ENCODE measurements at places on chromosomes 11 and 22. TPM values are rescaled to one million over a fixed set of nuclear protein-coding genes. Genes with fewer than 3 reads are reported as not detected.

The MMP1 gene
- total RNA-seq, result not detected

The C11orf86 gene
- not detected for total RNA-seq

The CERK gene
- 53.1 TPM for total RNA-seq

The LYVE1 gene
- not detected for total RNA-seq

The CLMP gene
- total RNA-seq, result 0.19 TPM

The EHF gene
- total RNA-seq, result not detected

The MUC5B gene
- not detected for total RNA-seq

The LRFN4 gene
- 18.3 TPM for total RNA-seq

The DGAT2 gene
- 3.4 TPM for total RNA-seq

The SHISAL1 gene
- not detected for total RNA-seq

The TSSK2 gene
- total RNA-seq, result not detected

The OR5B21 gene
- 0.35 TPM for total RNA-seq

The CYP2D6 gene
- total RNA-seq, result 6.6 TPM

The FOXRED1 gene
- total RNA-seq, result 35.0 TPM

The OR4D5 gene
- total RNA-seq, result not detected

The DEUP1 gene
- total RNA-seq, result not detected

The SLC17A6 gene
- not detected for total RNA-seq

The CCDC83 gene
- not detected for total RNA-seq

The BTBD18 gene
- total RNA-seq, result not detected

The SYT9 gene
- not detected for total RNA-seq

DNA sequence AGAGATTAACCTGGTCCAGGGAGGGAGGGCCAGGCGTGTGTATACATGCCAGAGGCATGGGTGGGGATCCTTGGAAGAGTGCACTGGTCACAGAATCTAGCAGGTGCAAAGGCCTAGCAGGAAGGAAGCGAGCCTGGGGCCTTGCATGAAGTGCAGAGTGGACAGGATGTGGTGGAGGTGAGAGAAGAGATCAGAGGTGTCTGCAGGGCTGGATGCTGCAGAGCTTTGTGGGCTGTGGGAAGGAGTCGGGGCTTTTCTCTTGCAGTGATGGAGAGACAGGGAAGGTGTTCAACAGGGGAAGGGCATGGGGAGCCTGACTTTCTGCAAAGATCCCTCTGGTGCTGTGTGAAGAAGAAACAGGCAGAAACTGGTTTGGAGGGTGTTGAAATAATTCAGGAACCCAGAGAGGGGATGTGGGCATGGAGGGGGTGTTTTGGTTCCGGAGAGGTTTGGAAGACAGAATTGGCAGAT is 2.5 kb upstream of the TPST2 start:
- DNase-seq, result peak; percentile 63

DNA sequence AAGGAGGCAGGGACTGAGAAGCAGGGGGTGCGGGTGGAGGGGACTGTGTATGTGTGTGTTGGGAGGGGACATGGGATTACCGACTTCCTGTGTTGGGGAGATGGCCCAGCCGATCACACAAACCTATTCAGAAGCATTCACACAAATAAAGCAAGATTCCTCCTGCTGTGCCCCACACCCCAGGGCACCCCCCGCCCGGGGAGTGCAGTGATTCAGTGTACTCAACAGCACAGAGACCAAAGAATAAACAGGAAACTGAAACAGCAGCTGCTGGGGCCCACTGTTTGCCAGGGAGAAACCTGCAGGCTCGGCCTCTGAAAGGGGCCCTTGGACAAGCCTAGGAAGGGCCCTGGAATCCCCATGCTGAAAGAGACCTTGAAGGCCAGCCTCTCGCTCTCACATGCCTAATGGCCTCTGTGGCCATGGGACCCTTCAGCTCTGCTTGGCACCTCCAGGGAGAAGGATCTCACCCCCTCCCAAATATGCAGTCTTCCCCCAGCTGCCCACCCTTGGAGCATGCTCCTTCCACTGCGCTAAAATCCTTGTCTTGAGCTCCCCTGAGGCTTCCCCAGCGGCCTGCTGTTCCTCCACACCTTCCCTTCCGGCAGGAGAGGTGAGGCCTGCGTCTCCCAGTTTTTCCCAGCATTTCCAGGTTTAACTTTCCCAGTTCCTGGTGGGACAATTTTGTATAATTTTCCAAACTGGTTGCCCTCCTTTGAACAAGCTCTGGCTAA is 72.9 kb downstream of the CSNK2A3 start:
- DNase-seq, result no peak

- no peak for DNase-seq
Measured at GRCh38 chr11:73236205-73236765, 18.2 kb downstream of the P2RY2 start.

DNA sequence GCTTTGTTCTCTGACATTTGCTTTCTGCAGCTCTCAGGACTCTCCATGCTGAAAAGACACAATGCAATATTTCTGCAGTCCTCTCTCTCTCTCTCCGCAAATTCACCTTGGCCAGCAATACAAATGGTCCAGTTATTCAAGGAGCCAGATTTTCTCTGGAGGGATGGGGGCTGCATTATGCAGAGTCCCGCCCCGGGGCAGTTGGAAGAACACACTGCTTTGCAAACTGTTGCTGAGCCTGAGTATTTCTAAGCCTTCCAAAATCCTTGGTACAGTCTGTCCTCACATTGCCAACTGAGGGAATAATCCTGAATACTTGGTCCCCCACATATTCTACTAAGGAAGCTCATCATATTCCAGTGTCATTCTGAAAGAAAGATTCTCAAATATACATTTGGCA is 94.3 kb upstream of the ZC3H12C start:
- no peak for DNase-seq

DNA sequence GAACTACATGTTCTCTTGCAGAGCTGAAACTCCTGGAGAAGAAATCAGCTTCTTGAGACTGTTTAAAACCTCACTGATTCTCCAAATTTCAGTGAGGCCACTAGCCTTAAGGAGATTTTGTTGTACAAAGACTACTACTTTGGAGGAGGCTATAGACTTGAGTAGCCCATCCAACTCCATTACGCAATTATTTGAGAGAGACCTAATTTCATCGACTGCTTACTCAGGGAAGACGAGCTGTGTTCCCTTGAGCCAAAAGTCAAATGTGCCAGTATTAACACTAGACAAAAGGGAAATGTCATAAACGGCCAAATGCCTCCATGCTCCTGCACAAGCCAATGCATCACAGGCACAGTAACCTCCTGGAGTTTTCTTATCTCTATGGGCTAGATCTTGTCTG is 182.8 kb upstream of the SESN3 start:
- no peak for DNase-seq

DNA sequence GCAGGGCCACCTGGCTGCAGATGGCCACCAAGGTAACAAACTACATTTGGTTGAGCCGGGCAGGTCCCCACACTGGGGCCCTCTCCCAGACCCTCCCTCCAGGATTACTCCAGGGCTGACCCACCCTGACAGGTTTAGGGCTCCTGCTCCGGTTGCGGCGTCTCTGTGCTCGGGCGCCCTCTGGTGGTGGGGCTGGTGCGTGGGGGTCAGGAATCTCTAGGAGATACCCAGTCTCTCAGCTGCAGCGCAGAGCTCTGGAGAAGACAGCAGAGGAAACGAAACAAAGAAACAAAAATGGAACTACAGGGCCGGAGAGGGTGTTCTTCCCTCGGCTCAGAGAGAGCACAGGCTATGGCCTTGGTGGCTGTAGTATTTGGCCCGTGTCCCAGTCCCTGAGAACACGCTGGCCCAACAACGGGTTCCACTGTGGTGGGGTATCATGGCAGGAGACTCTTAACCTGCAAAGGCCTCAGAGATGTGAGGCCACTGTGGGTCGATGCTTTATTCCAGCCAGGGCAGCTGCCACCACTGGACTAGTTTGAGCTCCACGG is 2.4 kb downstream of the C11orf96 start:
- DNase-seq, result peak; percentile 87

DNA sequence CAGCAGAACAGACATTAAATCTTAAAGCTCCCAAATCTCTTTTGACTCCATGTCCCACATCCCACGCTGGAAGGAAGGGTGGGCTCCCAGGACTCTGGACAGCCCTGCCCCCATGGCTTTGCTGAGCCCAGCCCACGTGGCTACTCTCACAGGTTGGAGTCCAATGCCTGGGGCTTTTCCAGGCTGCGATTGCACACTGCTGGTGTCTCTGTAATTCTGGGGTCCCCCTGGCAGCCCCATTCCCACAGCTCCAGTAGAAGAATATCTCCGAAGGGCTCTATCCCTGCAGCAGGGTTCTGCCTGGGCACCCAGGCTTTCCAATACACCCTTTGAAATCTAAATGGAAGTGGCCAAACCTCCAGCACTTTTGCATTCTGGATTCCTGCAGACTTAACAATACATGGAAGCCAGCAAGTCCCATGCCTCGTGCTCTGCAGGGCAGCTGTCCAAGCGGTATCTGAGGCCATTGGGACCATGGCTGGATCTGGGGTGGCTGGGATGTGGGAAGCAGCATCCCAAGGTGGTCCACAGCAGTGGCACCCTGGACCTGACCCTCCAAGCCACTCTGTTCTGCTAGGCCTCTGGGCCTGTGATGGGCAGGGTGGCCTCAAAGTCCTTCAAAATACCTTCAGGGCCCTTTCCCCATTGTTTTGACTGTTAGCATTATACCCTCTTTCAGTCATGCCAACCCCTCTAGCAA is 47.9 kb upstream of the TH start:
- DNase-seq, result no peak

DNA sequence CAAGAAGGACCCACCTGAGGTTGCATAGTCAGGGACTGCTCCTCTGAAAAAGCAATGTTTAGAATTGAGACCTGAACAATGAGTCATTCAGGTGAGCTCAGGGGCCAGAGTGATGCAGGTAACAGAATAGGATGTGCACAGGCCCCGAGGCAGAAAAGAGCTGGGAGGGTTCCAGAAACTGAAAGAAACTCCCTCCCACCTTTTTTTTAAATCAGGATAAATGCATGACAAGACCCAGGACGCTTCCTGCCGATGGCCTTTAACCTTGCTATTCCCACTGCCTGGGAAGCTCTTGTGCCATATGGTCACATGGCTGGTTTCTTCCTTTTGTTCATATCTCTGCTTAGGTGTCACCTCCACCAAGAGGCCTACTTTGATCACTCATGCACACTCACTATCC is 214.2 kb upstream of the ZBED5 start:
- DNase-seq, result no peak

- no peak for DNase-seq
Measured at GRCh38 chr11:2912498-2912897, 16.7 kb downstream of the PHLDA2 start.

- no peak for DNase-seq
Measured at GRCh38 chr22:46798041-46798365, 35.6 kb downstream of the TBC1D22A start.

GRCh38 chr11:46906609-46907041 is 11.7 kb downstream of the LRP4 start:
- no peak for DNase-seq

GRCh38 chr11:12123799-12124198 is 13.4 kb downstream of the MICAL2 start:
- DNase-seq, result no peak

- peak; percentile 5 for DNase-seq
Measured at GRCh38 chr11:122910775-122911174, 28.2 kb downstream of the JHY start.

GRCh38 chr22:42596336-42596735 is 18.3 kb downstream of the POLDIP3 start:
- no peak for DNase-seq

- no peak for DNase-seq
Measured at GRCh38 chr11:111942829-111943228, 5.7 kb downstream of the DIXDC1 start.

- no peak for DNase-seq
Measured at GRCh38 chr11:33476945-33477606, 219.9 kb downstream of the HIPK3 start.

DNA sequence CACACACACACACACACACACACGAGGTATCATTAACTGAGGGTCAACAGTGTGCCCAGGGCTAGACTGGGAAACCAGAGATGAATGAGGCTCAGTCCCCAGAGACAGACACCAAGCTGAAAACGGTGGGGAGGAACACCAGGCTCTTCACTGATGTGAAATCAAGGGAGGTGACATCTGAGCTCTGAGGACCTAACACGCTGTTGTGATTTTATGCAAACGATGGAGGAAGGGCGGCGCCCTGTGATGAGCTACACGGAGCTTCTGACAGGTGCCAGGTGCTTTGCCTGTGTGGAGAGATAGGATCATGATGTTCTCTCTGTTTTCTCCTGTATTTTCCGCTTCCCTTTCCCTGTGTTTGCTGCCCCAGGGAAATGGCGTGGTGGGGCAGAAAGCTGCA is 6.5 kb upstream of the CYB5R3 start:
- DNase-seq, result no peak

DNA sequence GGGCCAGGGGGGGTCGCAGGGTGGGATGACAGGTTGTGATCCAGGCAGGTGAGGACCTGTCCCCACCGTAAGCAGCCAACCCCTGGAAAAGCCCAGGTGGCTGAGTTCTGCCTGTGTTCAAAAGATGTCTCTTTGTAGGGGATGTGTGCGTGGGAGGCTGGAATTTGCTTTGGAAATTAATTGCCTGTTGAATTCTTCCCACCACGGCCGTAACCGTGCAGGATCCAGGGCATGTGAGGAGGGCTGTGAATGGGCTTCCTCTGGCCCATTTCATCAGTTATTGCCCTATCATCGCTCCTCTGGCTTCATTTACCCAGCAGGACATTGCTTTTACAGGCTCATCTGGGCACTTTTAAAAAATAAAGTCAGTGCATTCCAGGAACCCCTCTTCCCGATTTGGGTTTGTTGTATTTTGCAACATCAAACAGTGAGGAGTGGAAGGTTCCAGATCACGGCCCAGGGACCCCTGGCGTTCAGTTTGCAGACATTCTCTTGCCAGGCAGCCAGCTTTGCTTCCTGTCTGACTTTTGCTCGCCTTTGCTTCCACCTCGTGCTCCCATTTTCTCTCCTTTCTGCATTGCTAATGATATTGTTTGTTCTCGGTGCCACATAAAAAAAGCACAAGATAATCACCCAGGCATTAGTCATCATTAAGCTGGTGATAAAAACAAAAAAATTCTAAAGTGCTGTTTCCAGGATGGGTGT is 1306.6 kb downstream of the BRD1 start:
- no peak for DNase-seq

- no peak for DNase-seq
Measured at GRCh38 chr11:106061249-106061784, 15.8 kb downstream of the KBTBD3 start.

DNA sequence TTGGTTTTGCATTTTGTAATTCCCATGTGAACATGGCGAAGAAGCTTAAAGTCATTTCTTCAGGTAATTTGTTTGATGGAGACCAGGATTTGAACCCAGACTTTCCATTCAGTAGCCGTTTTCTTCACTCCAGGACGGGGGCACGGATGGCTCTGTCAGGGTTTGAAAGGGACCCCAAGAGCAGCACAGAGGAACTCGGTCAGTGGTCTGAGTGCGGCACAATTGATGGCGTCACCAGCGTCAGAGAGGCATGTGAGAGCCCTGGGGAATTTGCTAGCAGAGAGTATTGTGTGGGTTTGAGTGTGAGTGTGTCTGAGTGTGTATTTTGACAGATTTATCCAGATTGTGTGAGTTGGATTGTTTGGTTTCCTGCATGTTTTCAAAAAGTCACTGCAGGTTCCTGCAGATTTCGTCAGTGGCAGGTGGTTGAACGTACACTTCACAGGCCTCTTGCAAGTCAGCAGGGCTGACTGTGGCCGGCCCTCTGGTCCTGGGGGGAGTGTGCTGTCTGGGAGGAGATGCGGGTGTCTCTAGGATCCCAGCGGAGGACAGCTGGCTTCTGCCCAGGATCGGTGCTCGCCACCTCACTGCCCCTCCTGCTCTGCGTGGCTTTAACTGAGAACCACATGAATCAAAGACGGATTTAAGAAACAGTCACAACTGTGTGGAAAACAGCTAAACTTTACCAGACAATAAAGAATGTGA is 199.3 kb downstream of the TBC1D22A start:
- DNase-seq, result no peak

GRCh38 chr11:66100272-66101065 is 30.4 kb downstream of the PACS1 start:
- peak; percentile 65 for DNase-seq
